Camera-type eye (tissue), 1 donor: ENCODE measurements at places on chromosomes 12 and 14. TPM values are rescaled to one million over a fixed set of nuclear protein-coding genes. Genes with fewer than 3 reads are reported as not detected.

GPR162 gene
- 35.4 TPM for total RNA-seq

INHBC gene
- total RNA-seq: not detected

PLEKHD1 gene
- 2.0 TPM for total RNA-seq

ARHGEF25 gene
- 53.5 TPM for total RNA-seq

JAG2 gene
- 22.8 TPM for total RNA-seq

DDN gene
- 1.0 TPM for total RNA-seq
